ENCODE measurements at places on chromosomes 6 and 20.

DNA sequence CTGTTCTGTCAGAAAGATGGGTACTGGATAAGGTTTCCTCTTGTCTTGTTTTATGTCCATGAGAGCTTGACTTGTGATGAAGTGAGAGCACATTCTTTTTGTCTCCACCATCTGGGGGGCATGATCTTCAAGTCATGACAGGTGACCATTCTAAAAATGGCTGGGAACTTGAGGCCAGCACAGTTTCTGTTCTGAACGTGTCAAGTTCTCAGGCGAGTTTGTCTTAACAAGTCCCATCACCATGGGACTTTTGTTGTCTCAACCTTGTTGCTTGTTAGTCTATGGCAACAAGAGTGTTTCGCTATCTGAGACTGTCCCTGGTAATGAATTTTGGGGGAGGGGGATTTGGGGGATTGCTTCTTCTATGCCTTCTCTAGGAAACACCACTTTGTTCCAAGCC is 25.6 kb upstream of the ENPP4 start:
- no peak for DNase-seq

GRCh38 chr6:139632840-139633239 is 258.4 kb upstream of the CITED2 start:
- DNase-seq: no peak

- no peak for DNase-seq
Observed at GRCh38 chr20:63498960-63499337, at the start of gene EEF1A2. Gene EEF1A2, minus strand, starts transcription at chr20:63499083. Its CDS starts 1,320 bp downstream, at chr20:63497763.

- DNase-seq: no peak
Observed at GRCh38 chr6:90868656-90869055, 281.8 kb upstream of the MAP3K7 start.

DNA sequence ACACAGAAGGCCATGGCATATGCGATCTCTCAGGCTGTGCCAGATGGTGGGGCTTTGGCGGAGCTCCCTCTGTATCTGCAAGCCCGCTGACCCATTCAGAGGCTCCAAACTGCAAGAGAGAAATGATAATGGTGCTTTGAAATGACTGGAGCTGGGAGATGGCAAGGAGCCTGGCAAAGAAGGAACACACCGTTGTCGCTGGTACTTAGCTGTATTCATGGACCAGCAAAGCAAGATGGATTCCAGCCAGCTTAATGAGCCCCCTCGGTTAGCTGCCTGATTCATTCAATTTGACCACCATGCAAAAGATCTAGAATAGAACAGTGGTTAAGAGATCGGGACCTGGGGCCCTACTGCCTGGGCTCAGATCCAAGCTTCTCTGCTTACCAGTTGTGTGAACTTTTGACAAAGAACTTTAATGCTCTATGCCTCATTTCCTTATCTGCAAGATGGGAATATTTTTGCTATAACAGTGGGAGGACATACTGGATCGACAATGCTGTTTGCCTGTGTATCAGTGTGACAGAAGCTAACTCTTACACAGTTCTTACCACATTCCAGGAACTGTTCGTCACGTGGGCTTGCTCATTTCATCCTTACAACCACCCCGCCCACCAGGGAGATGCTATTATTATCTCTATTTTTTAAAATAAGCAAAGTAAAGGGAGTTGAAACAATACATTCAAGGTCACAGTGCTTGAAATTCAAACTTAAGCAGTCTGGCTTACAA is 317.8 kb upstream of the SULF2 start:
- DNase-seq: no peak

DNA sequence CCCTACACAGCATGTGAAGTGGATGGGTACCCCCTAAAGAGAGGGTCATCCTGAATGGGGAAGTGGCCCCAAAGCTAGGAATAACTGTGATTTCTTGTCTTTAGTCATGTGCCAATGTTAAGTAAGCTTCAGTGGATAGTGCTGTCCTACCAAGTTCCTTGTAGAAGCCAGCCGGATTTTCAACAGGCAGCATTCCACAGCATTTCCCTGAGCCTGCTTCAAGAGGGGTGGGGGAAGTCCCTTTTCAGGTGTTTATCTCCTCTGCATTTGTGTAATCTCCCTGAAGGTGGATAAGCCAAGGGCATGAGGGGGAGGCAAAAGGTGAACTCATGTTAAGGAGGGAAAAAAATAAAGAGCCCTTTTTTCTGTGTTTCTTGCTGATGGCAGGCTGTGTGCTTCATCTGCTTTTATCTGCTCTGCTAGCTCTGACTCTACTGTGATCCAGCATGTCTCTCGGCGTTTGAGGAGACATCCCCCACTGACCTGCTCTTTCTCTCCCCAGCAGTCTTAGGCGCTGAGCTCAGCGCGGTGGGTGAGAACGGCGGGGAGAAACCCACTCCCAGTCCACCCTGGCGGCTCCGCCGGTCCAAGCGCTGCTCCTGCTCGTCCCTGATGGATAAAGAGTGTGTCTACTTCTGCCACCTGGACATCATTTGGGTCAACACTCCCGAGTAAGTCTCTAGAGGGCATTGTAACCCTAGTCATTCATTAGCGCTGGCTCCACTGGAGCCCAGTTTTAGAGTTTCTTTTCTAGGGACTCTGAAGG is 1.9 kb downstream of the EDN1 start:
- DNase-seq: no peak

DNA sequence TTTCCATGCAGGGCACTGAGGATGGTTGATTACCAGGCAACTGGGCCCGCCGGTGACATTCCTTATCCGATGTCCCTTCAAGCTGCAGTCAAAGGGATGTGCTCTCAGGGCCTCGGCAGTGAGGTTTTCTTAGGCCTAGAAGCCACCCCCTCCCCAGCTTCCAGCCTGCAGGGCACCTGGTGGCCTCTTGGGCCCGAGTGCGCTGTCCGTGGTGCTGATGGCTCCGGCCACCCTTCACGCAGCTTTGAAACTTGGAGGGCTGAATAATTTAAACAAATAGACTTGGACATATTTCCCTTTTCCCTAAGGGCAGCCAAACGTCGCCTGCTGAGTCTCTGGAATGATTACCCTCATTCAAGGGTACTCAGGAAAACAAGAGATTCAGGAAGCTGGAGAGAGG is 8.9 kb upstream of the MLN start:
- peak; percentile 56 for DNase-seq

DNA sequence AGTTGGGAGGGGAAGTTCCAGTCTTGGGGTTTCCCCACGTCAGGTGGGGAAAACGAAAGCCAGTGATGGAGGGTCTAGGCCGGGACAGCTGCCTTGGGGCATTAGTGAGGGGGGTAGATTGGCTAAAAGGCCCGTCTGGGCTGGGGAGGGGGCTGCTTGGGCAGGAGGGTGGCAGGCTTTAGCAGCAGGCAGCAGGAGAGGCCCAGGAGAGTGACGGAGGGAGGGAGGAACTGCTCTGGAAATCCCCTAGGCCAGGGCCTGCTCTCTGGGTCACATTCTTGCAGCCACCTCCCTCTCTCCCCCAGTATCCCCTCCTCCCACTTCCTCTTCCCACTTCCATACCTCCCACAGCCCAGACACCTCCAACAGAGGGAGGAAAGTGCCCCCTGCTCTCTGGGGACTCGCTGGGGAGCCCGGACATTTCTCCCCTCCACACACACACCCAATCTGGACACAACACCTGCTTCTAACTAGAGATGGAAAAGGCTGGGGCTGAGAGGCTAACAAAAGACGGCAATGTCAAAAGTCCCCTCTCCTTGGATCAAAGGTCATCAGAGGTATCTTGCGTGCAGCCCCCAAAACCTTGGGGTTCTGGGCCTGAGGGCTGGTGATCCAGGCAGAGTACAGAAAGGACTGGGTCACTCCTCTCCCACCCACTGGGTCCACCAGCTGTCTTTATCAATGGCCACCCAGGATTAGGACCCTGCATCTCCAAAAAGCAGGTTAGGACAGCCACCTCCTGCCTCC is 1.8 kb downstream of the NFKBIE start:
- DNase-seq: no peak

DNA sequence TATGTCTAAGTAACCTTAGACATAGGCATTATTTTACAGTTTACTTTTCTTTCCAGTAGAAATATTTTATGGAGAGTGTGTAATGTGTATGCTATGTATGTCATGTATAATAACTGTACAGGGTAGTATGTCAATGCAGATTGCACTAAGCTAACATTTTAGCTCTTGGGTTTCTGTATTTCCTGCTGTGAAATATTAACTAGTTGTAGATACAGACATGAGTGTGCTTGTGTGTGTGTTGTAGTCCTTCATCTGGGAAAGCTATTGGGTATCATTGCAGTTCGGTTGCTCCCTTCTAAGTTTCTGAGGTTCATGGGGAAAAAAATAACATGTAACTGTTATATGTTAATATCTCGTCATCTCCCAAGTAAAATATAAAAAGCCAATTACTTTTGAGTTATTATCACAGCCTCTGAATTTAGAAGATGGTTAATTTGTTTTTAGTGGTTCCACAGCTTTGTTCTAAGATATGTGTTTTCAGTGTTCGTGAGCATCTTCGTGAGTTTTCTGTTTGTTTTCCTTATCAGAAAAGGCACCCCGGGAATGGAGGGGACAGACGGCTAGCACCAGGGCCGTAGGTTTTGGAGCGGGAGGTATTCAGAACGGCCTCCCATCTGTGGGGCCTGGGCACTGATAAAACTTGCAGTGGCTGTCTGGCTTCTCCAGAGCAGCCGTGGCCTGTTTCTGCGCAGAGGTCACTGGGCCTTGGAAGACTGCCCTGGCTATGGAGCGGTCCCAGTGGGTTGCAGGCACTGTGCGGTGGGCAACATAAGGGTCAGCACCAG is 215.0 kb downstream of the ARID1B start:
- DNase-seq: no peak

- DNase-seq: no peak
Observed at GRCh38 chr6:76174722-76175121, 102.3 kb upstream of the IMPG1 start.

DNA sequence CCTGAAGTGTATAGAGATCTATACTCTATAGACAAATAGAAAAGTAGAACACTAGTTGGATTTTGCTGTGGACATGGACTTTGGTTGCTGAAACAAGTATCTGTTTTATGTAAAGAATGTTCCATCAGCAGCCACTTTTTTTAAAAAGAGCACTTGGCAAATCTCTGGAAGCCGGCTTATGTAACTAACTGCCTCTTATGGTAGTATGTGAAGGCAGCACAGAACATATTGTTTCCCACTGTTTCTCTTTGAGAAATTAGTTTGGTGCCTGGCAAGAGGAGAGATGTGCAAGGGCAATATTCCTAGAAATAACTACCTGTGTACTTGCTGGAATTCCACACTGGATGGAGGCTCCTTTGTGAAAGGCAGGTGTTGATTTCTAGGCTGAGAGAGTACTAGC is 242.3 kb upstream of the PREP start:
- DNase-seq: no peak

DNA sequence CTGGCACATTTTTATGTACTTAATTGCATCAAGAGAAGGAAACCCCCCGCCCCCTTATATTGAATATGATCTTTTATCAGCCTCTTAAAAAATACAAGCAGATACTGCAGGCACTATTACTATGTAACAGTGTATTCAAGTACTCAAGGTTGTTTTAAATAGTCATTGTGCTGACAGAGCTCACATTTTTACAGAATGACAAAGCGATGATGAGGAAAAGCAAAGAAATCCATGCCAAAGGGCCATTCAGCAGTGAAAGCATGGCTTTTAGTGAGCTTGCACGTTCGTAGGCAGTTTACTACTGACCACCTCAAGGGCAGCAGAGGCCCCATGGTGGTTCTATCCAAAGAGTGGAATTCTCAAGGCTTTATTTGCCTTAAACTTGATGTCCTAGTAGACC is 146.8 kb downstream of the RPS12 start:
- DNase-seq: no peak

DNA sequence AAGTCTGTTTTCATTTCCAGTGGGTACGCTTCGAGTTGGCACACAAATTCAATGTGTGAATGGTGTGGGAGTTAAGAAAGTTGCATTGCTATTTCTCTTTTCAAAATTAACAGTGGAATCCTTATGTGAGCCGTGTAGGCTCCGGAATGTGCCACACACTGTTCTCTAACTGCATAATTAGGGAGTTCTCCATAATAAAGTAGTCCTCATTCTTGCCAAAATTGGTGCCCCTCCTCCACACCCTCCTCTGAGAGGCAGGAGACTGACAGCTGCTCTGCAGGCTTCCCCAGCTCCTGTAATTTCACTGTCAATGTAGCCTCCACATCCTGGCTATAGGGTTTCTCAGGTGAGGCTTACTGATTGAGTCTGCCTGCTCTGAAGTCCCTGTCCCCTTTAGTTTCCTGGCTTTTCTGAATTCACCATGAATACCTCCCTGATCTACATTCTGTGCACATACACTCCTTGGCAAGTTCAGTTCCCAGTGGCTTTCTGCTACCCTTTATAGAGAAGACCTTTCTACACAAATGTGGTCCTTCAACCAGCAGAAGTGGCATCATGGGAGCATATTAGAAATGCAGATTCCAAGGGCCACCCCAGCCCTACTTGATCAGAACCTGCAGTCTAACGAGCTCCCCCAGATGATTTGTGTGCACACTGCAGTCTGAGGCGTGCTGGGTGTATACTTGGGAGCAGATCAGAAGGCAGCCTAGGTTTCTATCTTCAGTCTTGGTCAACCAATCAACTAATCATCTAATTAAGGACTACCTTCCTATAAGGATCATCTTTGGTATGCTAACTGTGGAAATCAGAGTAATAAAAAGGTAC is 19.9 kb upstream of the CCN6 start:
- DNase-seq: no peak

GRCh38 chr20:62884556-62884955 is 22.9 kb upstream of the TCFL5 start:
- DNase-seq: no peak

DNA sequence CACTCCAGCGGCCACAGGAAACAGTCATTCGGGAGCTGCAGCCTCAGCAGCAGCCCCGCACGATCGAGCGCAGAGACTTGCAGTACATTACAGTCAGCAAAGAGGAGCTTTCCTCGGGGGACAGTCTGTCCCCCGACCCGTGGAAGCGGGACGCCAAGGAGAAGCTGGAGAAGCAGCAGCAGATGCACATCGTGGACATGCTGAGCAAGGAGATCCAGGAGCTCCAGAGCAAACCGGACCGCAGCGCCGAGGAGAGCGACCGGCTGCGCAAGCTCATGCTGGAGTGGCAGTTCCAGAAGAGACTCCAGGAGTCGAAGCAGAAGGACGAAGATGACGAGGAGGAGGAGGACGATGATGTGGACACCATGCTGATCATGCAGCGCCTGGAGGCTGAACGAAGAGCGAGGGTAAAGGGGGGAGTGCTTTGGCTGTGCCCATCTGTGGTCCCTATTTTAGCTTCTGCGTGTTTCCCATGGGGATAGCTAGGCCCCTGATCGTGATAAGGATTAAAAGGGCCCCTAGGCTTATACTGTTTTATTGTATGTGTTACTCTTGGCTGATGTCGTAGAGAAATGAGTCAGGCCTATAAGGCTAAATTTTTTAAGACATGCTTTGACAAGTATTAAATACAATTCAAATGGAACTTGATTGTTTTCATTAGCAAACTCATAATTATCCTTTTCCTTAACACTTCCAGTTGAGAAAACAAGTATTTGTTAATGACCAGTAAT is 45.5 kb upstream of the KIF25 start:
- DNase-seq: no peak

GRCh38 chr6:140073456-140073855 is 699.0 kb upstream of the CITED2 start:
- DNase-seq: no peak

DNA sequence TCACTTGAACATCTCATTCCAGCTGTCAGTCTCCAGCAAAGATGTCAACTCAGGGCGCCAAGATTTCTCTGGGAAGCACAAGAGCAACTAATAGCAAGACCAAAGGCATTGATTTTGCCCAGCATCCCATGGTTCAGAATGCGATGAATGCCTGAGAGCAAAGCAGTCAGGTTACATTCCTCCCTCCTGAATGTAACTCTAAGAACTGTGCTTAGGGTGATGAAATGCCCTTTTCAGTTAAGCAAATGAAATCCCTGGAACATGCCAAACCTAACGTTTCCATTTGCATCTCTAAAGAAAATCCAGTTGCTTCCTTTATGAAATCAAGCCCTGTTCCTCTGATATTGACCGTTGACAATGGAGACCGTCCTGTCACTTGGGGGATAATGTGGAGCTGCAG is 224.0 kb upstream of the PLN start:
- no peak for DNase-seq
